Right ventricle myocardium superior (tissue), 1 donor: ENCODE measurements at places on chromosomes 3 and 15.

- no peak for DNase-seq
Measured at GRCh38 chr3:54659347-54659746, 268.5 kb downstream of the LRTM1 start.

GRCh38 chr15:42731461-42731860 is 5.5 kb downstream of the CDAN1 start:
- DNase-seq: no peak

DNA sequence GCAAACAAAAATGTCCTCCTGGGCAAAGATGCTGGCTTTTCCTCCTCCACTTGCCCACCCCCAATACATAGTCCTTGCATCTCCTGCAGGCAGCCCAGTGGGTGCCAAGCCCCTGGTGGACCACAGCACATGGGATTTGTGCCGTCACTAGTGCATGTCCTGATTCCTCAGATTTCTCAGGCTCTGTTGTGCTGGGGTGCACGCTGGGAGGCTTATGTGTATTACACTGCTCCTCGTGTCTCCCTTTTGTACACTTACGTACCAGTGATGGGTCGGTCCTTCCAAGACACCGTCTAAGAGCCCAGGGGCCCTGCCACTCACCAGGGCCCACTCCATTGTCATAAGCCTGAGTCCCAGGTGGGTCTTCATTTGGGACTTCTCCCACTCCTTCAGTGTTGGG is 70.1 kb downstream of the PLXNA1 start:
- peak; percentile 35 for DNase-seq

DNA sequence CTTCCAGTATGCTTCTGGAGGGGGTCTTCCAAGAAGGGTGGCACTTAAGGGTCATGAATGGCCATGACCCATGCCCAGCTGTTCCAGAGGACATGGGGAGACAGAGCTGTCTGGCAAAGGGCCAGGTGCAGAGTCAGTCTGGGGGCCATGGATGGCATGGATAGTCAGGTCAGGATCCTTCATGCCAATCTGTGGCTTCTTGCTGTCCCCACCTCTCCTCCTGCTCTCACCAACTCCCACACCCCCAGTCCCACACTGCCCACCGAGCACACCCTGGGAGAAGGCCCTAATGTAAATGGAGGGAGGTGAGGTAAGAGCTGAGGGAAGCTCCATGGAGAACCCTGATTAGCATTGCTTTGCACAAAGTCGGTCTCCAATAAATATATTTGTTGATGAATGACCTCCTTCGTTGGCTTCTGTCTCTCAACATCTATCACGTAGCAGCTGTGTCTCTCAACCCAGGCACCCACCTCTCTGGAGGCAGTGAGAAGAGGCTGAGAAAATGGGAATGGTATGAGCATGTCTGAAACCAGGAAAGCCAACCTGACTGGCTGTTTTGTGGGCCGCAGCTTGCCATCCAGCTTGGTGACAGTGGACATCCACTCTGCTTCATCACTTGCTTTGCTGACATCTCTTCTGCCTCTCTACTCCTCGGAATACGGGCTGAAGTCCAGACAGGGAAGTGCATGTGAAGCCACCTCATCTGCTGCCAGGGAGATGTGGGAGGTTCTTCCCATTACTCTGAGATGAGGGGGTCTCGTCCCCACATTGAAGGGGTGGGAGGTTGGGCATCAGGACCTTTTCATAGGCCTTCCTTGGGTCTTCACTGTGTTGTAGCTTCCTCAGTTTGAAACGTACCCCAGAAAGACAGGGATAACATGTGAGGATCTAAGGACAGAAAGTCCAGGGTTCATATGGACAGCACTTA is 37.7 kb upstream of the RAB6B start:
- DNase-seq: peak; percentile 36

- no peak for DNase-seq
Measured at GRCh38 chr3:149342413-149343380, 9.3 kb upstream of the TM4SF18 start.

GRCh38 chr3:119173325-119173724 is at the start of gene UPK1B:
TSS of gene UPK1B (plus strand) at chr3:119173598. CDS start at chr3:119186742, 13,144 bp downstream.
- DNase-seq: no peak

DNA sequence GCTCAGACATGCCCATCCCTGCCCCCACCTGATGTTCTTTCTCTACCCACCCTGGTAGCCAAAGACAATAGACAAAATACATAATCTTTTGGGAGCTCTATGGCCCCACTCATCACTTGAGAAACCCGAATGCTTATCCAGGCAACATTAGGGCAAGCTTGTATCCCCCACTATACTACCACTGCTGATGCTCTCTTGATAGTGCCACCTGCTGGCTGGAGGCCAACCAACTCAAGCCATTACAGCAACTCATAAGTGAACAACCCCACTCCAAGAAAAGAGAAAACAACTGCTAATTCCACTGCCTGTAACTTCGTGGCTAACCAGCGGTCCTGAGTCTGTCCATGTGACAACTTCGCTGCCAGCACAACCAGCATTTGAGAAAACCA is 342.5 kb upstream of the TGFBR2 start:
- no peak for DNase-seq

DNA sequence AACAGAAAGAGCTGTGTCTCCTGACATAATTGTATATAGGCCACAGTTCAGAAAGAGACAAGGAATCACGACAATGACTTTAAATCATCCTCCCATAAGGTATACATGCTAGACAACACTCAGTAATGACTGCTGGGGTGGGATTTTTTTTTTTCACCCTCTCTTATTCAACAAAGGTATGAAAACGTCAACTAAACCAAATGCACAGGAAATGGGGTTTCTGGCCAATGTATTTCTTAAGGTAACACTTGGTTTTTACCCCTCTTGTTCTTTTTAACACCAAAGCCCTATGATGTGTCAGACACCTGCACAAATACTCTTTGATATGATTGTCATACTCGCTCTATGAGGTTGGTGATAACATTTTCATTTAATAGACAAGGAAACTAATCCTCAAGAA is 78.3 kb downstream of the MCF2L2 start:
- no peak for DNase-seq

DNA sequence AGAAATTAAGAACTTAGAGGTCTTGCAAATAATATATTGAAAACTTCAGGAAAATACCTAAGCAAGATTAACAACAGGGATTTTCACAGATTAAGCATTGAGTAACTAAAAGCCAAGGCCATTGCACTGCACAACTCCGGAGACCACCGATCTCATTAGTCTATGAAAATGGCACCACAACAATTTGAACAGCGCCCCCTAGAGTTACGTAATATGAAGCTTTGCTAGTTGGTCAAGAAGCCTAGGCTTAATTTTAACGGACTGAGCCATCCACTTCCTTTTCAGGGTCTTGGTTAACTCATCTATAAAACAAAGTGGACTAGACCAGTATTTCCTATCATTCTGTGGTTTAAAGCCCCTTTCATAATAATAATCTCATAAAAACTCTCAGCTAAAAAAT is 24.8 kb downstream of the TMEM212 start:
- DNase-seq: no peak
